ENCODE measurements at places on chromosomes 12 and 14.

DNA sequence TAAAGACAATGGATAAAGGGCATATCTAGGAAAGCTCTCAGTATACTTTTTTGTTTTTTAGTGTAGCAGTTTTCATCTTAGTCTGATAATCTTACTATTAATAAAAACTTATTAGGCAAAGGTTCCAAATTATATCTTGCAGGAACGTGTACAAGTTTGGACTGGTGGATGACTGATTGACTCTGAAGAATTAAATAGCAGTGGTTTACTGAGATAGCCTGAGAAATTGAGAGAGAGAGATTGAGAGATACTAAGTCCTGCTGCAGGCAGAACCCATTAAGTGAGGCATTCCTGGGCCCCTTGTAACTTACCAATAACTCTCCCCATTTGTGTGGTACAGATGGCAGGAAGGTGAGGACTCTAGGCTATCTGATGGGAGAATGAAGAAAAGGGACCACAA is 80.2 kb upstream of the SLC38A2 start:
- DNase-seq, result no peak

- peak; percentile 66 for DNase-seq
Observed at GRCh38 chr12:25155022-25155576, 39.9 kb downstream of the DNAI7 start.

DNA sequence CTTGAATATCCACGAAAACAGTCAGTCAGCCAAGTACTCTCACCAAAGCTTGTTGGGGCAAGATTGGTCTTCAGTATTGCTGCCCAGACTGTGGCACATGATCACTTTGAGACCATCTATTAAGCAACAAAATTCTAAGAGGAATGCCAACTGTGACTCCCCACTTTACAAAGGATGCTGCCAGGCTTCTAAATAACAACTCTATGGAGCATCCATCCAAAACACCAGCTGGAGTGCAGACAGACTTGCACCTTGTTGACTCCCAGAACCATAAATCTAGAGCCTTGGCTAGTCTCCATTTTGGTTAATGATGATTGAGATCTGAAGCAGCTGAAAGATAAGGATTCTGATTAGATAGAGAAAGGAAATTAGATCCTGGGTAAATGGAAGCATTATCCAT is 132.8 kb downstream of the DIO2 start:
- DNase-seq, result no peak

GRCh38 chr12:127767656-127768055 is 499.3 kb upstream of the TMEM132C start:
- no peak for DNase-seq

DNA sequence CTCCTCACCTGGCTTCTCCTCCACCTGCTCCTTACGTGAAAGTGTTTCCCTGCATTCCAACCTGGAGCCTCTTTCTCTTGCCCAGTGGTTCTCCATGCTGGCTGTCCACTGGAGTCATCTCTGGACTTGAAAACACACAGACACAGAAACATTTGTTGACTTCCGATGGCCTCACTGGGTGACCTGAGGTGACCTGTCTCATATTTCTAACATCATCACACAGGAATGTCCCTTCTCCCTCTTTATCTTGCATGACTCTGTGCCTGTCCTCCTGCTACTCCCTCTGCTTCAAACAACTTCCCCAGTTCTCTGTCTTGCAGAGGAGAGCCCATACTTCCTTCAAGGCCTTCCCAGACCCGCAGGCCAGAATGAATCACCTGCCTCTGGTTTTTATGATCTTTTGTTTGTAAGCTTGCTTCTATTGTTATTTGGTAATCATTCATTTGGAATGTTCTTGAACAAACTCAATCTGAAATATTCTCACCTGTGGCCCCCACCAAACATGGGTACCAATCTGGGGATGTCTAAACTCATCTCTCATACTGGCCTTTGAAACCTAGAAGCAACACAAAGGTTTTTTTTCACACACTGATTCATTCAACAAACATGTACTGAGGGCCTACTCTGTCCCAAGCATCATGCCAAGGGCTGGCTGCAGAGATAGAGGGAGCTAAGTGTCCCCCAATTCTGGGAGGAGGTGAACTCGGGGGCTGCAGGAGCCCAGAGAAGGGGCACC is 9.7 kb upstream of the RIN3 start:
- no peak for DNase-seq

DNA sequence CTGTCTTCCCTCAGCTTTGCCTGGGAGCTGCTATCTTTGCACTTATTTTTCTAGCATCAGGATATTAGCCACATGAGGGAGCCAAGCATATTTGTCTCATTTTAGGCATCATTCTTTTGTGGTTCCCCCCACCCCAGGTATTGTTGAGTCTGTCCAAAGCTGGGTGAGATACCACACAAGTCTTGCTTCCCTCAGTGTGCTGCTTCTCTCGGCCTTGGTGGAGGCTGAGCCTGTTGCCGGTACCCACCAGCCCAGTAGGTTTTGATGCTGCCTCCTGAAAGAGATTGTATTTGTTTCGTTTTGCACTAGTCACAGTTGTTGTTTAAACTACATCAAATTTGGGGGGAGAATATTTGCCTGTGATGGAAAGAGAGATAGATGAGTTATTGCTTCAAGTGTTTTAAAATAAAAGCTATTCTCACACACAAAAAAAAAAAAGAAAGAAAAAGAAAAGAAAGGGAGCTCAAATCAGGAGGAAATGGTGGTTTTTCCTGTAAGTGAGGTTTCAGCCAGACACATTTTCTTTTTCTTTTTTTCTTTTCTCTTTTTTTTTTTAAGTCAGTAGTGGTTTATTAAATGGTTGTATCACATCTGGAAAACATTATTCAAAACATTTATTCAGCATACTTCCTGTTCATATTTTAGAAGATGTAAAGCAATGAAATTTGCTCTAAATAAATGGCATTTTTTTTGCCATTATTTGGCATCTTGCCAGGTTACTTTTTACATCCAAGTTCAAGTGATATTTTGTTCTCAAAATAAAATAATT is 58.5 kb downstream of the SLC4A8 start:
- peak; percentile 34 for DNase-seq

DNA sequence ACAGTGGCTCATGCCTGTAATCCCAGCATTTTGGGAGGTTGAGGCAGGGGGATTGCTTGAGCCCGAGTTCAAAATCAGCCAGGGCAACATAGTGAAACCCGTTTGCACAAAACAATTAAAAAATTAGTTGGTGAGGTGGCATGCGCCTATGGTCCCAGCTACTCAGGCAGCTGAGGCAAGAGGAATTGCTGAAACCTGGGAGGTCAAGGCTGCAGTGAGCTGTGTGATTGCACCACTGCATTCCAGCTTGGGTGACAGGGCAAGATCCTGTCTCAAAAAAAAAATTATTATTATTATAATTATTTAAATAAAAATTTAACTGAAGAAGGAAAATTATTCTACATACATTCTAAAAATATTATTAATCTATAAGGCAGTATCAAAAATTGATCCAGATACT is 164.1 kb downstream of the ITPR2 start:
- no peak for DNase-seq

DNA sequence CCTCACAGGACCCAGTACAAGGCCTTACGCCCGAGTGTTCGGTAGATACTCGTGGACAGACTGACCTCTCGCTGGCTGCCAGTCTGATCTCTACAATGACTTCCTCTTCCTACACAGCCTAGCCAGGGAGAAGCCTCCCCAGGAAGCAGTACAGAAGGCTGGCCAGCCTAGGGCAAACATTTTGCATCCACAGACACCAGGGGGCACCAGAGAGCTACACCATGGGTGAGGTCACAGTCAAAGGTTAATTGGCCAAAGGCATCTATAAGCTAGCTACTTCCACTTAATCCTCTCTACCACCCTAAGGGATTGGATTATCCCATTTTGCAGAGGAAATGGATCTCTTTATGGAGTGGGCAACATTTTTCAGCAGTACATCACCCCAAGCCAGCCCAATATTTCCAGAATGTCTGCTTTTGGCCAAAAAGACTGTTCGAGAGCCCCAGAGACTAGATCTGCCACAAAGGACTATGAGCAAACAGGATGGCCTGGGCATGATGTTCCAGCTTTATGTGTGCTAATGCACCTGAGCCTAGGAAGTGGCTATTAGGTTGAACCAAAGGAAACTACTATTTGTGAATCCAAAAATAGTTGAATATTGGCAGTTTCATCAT is 14.6 kb upstream of the PNMA1 start:
- peak; percentile 89 for DNase-seq

GRCh38 chr14:21825149-21825743 is 151.6 kb upstream of the OR4E1 start:
- DNase-seq, result peak; percentile 61

DNA sequence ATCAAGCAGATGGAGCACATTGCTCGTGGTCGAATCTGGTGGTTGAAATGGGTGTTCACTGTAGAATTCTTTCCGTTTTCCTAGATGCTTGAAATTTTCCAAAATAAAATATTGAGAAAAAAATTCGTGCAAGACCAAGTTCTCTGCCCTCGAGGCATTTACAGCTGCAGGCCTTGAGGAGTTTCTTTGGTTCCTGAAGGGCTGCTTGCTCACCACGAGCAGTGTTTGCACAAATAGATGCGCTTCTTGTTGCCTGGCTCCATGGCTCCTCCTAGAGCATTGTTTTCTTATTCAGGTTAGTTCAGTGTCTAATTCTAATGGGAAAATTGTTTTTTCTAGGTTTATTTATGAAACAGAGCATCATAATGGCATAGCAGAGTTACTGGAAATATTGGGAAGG is 74.5 kb upstream of the DYNC1H1 start:
- peak; percentile 10 for DNase-seq

GRCh38 chr14:97350894-97351731 is 553.9 kb downstream of the VRK1 start:
- DNase-seq, result no peak

- peak; percentile 35 for DNase-seq
Observed at GRCh38 chr12:50220363-50220995, 53.3 kb upstream of the CERS5 start.

- no peak for DNase-seq
Observed at GRCh38 chr12:77625441-77625840, 205.3 kb upstream of the NAV3 start.

DNA sequence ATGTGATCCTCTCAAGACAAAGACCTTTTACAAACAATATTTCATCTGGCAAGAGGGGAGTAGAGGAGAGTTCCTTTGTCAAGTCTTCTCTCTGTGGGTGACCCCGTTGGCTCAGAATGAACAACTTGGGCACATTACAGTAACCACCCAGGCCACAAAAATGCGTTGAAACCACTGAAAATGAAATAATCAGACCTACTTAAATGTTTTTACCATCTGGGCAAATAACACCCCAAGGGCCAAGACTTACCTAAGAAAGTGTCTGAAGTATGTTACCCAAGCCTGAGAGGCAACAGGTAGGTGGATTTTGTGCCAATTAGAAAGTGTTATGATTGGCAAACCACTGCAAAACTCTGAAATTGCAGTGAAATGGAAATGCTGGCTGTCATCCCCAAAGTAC is 1.3 kb downstream of the TC2N start:
- DNase-seq, result peak; percentile 46

- no peak for DNase-seq
Observed at GRCh38 chr12:65164244-65164643, 5.1 kb upstream of the LEMD3 start.

GRCh38 chr12:58566599-58566998 is 353.7 kb downstream of the LRIG3 start:
- DNase-seq, result no peak
